ELR (cell line): ENCODE measurements at places on chromosomes 7 and 10.

GRCh38 chr10:96511044-96511945 is 2.4 kb downstream of the TLL2 start:
- DNase-seq: peak; percentile 46

DNA sequence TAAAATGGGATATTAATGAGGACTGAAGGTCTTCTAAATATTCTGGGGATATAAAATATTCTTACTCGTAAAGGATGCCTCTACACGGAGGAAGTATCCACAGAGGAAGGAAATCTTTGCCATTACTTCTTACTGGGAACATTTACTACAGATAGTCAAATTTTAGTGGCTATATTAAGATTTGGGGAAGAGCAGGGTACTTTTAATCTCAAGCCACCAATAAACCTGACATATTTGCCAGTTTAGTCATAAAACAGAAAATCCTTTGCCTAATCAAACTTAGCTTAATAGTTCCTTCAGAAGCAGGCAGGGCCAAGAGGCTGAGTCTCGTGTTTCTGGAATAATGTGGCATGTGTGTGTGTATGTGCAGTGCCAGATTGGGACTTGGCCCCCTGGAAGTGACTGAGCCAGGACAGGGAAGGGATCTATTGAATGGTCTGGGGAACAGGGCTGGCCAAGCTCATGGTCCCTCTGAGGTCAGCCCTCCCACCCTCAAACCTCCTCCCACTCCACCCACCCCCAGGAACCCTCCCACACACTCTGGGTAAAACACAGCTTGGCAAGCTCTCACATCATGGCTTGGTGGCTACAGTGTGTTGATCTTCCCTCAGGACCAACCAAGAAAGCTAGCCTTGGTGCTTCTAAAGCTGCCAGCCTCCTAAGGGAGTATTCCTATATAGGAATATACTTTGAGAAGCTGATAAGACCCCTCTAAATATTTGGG is 1.6 kb upstream of the PIK3CG start:
- DNase-seq: no peak

DNA sequence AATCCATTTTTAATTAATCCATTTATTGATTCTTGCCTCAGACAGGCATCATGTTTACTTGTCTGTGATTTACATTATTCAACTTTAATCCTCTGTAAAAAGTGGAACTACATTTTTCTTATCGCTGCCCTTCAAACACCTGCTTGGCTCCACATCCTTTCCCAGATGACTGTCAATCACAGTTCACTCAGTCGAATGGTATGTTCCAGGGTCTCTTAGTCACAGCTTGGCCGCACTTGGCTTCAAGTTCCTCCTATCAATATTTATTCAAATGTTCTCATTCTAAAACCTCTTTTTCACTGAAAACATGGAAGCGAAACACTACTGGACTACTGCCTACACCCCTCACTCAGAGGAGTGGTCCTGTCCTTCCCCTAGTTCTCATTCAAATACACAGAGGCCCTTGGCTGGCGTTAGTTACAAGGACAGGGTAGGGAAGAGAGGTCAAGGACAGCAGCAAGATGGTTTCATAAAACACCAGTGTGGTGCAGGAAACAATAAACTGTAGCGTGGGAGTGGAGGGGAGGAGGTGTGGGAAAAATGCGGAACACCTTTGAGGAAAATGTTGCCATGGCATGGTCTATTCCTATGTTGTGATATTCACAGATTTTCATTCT is 143.2 kb downstream of the USP6NL start:
- peak; percentile 9 for DNase-seq

DNA sequence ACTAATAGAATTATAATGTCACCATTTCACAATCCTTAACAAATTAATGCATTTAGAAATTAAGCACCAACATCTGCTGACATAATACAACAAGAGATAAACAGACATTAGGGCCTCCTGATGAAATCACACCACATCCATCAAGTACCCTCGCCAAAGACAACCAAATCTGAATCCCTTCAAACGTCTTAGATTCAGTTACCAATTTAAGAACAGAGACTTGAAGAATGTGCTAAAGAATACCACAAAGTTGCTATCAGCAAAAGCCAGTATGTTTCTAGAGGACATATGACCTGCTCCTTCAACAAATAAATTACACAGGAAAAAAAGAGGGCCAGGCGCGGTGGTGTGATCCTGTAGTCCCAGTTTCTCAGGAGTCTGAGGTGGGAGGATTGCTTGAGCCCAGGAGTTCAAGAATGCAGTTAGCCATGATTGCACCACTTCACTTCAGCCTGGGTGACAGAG is 144.5 kb downstream of the REEP3 start:
- DNase-seq: no peak

DNA sequence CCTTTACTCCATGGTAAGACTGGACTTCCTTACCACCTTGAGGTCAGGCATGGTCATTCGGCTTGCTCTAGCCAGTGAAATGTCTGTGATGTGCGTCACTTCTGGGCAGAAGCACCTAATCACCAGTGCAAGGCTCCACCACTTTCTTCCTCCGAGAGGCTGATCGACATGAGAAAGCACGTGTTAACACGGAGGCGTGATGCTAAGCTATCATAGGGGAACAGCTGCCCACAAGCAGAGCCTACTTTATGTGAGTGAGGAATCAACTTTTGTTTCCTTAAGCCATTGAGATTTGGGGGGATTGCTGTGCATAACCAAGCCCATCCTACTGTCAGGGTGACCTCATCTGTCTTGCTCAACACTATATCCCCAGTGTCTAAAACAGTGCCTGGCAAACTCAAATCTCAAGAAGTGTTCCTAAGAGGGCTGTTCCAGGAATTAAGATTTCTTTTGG is 23.1 kb upstream of the SAR1A start:
- DNase-seq: no peak

- no peak for DNase-seq
These were observed 401.2 kb downstream of the CDC14C start for GRCh38 chr7:49325571-49325970.

DNA sequence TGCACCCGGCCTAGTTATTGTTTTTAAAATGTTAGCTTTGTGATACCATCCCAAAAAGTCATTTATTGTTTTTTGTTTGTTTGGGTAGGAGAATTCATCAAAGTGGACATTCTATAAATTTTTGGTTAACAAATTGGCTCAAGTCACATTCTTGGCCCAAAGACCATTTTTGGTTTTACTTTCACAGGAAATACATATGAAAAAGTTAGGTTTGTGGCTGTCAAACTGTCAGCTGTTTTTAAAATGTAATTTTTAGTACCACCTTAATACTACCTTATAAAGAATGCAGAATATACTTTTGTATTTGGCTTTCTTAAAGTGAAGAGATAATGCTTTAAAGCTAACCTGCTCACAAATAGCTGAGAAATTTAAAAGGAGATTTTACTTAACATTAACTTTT is 25.1 kb downstream of the TMEM168 start:
- DNase-seq: no peak

DNA sequence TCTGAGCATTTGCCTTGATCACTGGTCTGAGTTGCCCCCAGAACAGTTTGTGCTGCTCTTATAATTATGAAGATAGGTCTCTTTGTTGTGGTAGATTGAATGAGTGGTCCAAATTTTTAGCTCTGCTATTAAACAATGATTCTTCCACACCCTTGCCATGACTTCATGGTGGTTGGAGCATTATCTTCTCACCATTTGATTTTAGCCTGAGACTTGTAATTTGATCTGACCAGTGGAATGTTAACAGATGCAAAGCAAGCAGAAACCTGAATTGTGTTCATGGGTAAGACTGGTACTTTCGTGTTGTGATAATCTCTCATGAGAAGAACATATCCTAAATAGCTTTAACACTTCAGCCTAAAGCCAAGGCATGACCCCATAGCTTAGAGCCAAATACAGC is 139.1 kb downstream of the TFPI2 start:
- DNase-seq: no peak

DNA sequence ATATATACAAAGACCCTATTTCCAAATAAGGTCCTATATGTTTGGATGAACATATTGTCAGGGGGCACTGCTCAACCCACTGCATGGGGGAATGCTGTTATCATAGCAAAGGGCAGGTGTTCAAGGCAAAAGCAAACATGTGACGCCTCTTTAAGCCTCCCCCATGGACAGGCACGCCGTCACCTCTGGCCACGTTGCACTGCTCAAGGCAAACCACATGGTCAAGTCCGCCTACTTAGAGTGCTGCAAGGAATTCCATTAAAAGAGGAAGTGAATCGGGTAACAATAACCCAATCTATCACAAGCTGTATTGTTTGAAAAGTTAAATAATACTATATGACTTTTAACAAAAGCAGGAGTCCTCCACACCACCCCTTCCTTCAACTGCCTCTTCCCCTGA is 8.8 kb upstream of the CALD1 start:
- DNase-seq: no peak

- no peak for DNase-seq
These were observed 7.1 kb upstream of the TFPI2 start for GRCh38 chr7:93897680-93898079.

DNA sequence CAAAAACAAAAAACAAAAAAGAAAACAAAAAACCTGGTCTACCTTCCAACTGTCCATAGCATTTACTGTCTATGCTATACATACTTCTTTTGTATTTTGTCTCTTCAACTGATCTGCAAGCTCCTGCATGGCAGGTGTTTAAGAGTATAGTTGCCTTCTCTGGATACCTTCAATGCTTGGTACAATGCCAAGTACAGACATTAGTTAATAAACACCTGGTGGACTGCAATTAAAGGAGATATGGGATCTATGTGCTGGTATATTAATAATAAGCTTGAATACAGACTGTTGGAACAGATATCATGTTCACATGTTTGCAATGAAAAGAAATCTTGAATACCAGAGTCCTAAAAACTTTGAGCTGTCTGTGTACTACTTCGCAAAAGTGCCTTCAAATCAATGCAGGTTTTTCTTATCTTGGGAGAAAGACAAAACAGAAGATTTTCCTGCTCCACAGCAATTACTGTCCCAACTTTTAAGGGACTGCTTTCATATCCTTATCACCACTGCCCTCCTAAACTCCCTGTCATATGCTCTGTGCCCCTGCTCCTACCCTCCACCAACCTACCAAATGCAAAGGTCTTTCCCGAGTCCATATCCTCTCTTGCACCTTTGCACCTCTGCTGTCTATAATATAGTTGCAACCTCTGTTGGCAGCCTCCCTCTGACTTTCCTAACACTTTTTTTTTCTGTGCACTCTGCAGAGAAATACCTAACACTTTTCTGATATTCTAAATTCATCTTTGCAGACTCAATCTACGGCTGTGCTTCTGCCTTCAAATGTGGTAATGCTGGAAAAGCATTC is 85.1 kb downstream of the DNMBP start:
- no peak for DNase-seq

- peak; percentile 3 for DNase-seq
These were observed 191.7 kb downstream of the LRRN3 start for GRCh38 chr7:111282626-111283025.

DNA sequence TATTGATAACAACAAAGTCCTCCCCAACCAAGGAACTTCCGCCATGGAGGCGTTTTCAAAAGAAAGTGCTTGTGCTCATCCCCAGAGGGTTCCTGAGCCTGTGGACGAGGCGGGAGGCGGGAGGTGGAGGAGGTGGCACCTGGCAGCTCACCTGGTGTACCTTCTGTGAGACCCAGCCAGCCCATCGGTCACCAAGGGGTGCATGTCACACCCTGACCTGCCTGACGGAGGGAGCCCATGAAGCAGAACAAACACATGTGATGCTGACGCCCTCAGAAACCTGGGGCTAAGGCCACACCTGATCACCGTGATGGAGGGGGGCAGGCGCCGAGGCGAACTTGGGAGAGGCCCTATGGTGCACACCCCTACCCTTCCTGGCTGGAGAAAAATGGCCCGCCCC is 458.8 kb downstream of the DNAJB6 start:
- DNase-seq: no peak

DNA sequence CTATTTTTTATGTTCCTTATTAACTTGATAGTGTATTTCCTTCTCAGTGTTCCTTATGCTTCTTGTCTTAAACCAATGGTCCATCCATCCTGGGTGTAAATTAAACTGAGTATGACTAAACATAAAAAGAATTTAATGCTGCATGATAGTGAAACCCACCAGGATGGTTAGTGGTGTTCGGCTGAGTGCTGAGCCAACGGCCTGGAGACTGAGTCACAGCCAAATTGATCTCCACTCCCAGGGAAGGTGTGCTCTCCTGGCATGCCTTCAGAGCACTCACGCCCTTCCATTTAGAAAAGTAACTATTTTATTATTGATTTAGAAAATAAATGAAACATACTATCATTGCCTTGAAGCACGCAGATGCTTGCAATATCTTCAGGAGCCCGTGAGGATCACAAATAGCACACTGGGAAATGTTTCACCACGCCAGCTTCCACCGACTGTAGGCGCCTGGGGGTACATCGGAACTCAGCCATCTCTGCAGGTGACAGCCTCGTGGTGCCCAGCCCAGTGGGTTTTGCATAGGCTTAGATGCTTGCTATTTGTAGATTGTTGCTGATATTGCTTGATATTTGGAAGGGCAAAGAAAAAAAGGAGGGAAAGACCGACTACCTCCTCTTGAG is 40.0 kb upstream of the LOXL4 start:
- peak; percentile 30 for DNase-seq

DNA sequence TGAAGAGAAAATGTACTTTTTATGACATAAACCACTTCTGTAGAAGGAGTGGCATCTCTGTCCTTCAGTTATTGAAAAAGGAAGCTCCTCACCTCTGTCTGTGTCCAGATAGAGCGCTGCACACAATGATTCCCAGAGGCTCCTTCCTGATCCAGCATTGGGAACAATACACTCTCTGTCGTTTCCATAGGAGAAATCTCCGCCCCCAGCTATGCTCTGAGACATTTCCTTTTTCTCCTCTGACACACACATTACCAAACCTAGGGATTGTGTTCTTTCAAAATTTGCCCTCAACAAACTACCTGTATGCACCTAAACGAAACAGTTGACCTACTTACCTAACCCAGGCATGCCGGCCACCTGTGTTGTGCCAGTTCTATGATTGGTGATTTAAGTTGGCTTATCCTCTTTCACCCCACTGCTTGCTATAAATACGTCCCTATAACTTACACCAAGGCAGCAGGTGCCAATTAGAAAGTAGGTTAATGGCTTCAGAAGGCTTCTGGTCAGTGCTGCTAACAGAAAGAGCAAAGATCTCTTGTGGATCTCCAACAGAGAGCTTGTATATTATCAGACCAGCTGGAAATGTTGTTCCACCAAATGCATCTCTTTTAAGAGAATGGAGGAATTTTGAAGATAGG is 140.1 kb upstream of the JCAD start:
- DNase-seq: peak; percentile 7

- DNase-seq: peak; percentile 73
These were observed 547.1 kb upstream of the ANKRD30A start for GRCh38 chr10:36578306-36578705.
